Panc1 (cell line): ENCODE measurements at places on chromosomes 11 and 22. TPM values are rescaled to one million over a fixed set of nuclear protein-coding genes. Genes with fewer than 3 reads are reported as not detected.

The STK33 gene
- 3.9 TPM for total RNA-seq

The LBHD1 gene
- total RNA-seq: 15.5 TPM

The SLC5A12 gene
- total RNA-seq: not detected

The SHANK2 gene
- 1.7 TPM for total RNA-seq

The SNX15 gene
- 51.5 TPM for total RNA-seq

The C11orf16 gene
- total RNA-seq: 0.15 TPM

The TMPRSS6 gene
- not detected for total RNA-seq

The KRTAP5-9 gene
- total RNA-seq: not detected

The OR5P2 gene
- not detected for total RNA-seq

The GRAMD4 gene
- 30.8 TPM for total RNA-seq

The SLC22A9 gene
- not detected for total RNA-seq

The CRYBA4 gene
- not detected for total RNA-seq

The ZNF70 gene
- 3.2 TPM for total RNA-seq

The GAS2 gene
- total RNA-seq: 0.87 TPM

The MMP8 gene
- total RNA-seq: not detected

The OR9Q2 gene
- total RNA-seq: not detected

The C11orf65 gene
- 0.18 TPM for total RNA-seq

The KRTAP5-2 gene
- total RNA-seq: not detected

The OR52A1 gene
- not detected for total RNA-seq

The CNGA4 gene
- 0.62 TPM for total RNA-seq

The PPME1 gene
- total RNA-seq: 99.4 TPM

DNA sequence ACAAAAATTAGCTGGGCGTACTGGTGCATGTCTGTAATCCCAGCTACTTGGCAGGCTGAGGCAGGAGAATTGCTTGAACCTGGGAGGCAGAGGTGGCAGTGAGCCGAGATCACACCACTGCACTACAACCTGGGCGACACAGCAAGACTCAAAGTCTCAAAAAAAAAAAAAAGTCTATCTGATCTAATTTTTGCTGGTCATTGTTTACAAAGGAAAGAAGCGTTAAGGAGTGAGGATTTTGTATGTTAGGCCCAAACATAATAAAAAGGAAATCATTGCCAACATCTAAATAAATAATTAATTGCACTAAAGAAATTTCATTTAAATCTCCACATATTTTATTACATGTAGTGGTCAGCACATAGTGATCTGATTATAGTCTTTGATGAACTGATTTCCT is 2.9 kb downstream of the RBX1 start:
- H3K36me3 ChIP-seq: peaks cover 7% of the 10 kb centered on the region
- no peak for DNase-seq
- H3K4me3 ChIP-seq: no peak overlapping the region
- H3K27ac ChIP-seq: no peak overlapping the region
- H3K27me3 ChIP-seq: no peaks in the 10 kb centered on the region
- H3K4me1 ChIP-seq: 0 out of 2 replicates have a peak, but pooled peaks cover 3% of the 10 kb centered on the region

DNA sequence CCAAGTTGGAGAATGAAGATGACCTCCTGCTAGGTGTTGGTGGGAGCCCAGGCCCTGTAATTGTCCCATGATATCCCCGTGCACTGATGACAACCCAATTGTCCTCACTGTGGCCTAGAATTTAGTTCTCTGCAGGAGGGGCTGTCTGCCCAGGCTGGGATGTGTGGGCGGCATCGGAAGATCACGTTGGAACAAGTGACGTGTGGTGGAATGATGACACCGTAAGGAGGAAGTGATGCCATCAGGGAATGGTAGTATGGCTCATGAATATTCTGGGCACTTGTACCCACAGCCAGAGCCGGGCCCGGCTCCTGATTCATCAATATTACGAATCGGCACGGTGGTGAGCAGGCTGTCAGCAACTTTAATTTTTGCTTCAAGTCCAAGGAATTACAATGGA is 111.6 kb downstream of the MIAT start:
- H3K4me1 ChIP-seq: no peaks in the 10 kb centered on the region
- no peak overlapping the region for H3K4me3 ChIP-seq
- no peak for DNase-seq
- H3K27me3 ChIP-seq: no peaks in the 10 kb centered on the region

DNA sequence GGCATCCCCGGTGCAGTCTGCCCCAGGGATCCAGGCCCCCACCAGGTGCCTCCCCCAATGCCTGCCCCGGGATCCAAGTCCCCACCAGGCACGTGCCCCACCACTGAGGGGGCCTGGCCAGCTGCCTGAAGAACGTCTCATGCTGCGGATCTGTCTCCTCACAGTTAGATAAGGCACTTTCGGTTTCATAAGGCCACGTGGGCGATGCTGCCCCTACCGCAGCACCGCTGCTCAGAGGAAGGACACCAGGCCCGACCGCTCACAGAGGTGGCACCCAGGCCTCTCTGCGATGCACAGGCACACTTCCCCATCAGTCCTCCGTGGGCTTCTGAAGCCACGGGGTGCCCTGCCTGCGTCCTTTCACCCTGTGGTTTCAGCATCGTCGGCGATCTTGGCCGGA is 68.1 kb upstream of the BID start:
- H3K27me3 ChIP-seq: no peaks in the 10 kb centered on the region
- H3K36me3 ChIP-seq: no peaks in the 10 kb centered on the region
- DNase-seq: no peak
- H3K4me3 ChIP-seq: no peak overlapping the region

GRCh38 chr11:2998073-2998850 is 6.1 kb upstream of the NAP1L4 start:
- DNase-seq: no peak
- peaks cover 14% of the 10 kb centered on the region; the same call in 1 of the 2 replicates for H3K36me3 ChIP-seq
- no peaks in the 10 kb centered on the region for H3K27me3 ChIP-seq
- peak overlapping the region; percentile 53 for H3K27ac ChIP-seq
- H3K4me3 ChIP-seq: no peak overlapping the region

- no peak overlapping the region for H3K4me3 ChIP-seq
- no peak for DNase-seq
- peaks cover 6% of the 10 kb centered on the region; the same call in 1 of the 2 replicates for H3K4me1 ChIP-seq
- no peaks in the 10 kb centered on the region for H3K27me3 ChIP-seq
Measured at GRCh38 chr11:111975076-111975806, 38.1 kb downstream of the DIXDC1 start.

DNA sequence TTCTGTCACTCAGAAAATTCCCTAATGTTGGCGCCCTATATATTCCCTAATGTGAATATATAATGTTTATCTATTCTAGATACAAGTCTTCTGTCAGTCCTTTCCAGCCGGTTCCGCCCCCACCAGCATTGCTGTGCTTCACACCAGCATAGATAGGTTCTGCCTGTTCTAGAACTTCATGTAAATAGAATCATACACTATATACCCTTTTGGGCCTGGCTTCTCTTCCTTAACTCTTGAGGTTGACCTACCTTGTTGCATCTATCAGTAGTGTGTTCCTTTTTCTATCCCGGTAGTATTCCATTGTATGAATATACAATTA is 34.6 kb downstream of the OTOG start:
- H3K27me3 ChIP-seq: peaks cover 8% of the 10 kb centered on the region
- no peaks in the 10 kb centered on the region for H3K36me3 ChIP-seq
- DNase-seq: no peak
- H3K27ac ChIP-seq: no peak overlapping the region
- H3K4me1 ChIP-seq: no peaks in the 10 kb centered on the region

- H3K4me3 ChIP-seq: no peak overlapping the region
- H3K4me1 ChIP-seq: no peaks in the 10 kb centered on the region
Measured at GRCh38 chr11:38510041-38510440, 1912.0 kb upstream of the RAG2 start.

- no peak overlapping the region for H3K4me3 ChIP-seq
- H3K36me3 ChIP-seq: no peaks in the 10 kb centered on the region
- H3K27ac ChIP-seq: no peak overlapping the region
- no peak for DNase-seq
Measured at GRCh38 chr11:72703267-72704008, 29.2 kb upstream of the PDE2A start.

- DNase-seq: no peak
- H3K4me3 ChIP-seq: no peak overlapping the region
- H3K4me1 ChIP-seq: no peaks in the 10 kb centered on the region
- no peaks in the 10 kb centered on the region for H3K36me3 ChIP-seq
- no peaks in the 10 kb centered on the region for H3K27me3 ChIP-seq
- H3K27ac ChIP-seq: no peak overlapping the region
Measured at GRCh38 chr11:92784331-92784730, 185.1 kb upstream of the MTNR1B start.

GRCh38 chr11:101915791-101916291 is 481 bp downstream of the ANGPTL5 start:
- no peaks in the 10 kb centered on the region for H3K36me3 ChIP-seq
- H3K27me3 ChIP-seq: no peaks in the 10 kb centered on the region
- peaks cover 37% of the 10 kb centered on the region for H3K4me1 ChIP-seq
- H3K27ac ChIP-seq: peak overlapping the region; percentile 94

- peak overlapping the region; percentile 100 for H3K27ac ChIP-seq
- DNase-seq: no peak
- peak overlapping the region; percentile 82 for H3K4me3 ChIP-seq
- no peaks in the 10 kb centered on the region for H3K27me3 ChIP-seq
- peaks cover 47% of the 10 kb centered on the region for H3K4me1 ChIP-seq
Measured at GRCh38 chr11:102347462-102348370, 702 bp downstream of the BIRC2 start.

GRCh38 chr11:63769042-63769713 is 603 bp upstream of the ZFTA start:
- peaks cover 15% of the 10 kb centered on the region for H3K4me1 ChIP-seq
- H3K4me3 ChIP-seq: peak overlapping the region; percentile 57
- DNase-seq: no peak
- peaks cover 4% of the 10 kb centered on the region; the same call in 1 of the 2 replicates for H3K36me3 ChIP-seq

GRCh38 chr11:119874660-119875238 is 145.7 kb upstream of the NECTIN1 start:
- H3K27me3 ChIP-seq: peaks cover 28% of the 10 kb centered on the region
- H3K4me3 ChIP-seq: no peak overlapping the region
- no peak for DNase-seq
- no peaks in the 10 kb centered on the region for H3K4me1 ChIP-seq

- H3K27me3 ChIP-seq: 0 out of 2 replicates have a peak, but pooled peaks cover 3% of the 10 kb centered on the region
- H3K4me1 ChIP-seq: peaks cover 8% of the 10 kb centered on the region
- no peak overlapping the region for H3K4me3 ChIP-seq
- no peak for DNase-seq
Measured at GRCh38 chr11:111440416-111441205, 61.5 kb upstream of the POU2AF1 start.

DNA sequence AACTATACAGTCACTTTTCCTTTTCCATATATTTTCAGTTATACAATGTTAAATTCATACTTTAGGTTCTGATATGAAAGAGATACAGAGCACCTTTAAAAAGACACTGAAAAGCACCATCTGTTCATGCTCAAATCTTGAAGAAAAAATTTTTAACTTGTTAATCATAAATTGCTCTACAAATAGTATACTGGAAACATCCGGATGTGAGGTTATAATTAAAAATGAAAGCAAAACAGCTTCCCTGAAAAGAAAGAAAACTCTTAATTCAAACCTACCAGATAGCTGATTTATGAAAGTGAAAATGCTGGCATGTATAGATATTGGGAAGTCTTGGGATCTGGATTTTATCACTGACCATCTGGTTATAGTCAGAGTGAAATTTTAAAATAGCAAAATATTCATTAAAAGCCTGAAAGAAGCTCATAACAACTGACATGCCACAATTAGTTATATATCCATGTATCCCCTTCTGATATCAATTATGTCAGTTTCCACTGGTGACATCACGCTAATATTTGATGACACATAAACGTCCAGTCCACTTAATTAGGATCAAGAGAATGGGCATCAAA is 740.0 kb downstream of the DLG2 start:
- H3K27me3 ChIP-seq: no peaks in the 10 kb centered on the region
- no peak overlapping the region for H3K4me3 ChIP-seq
- no peaks in the 10 kb centered on the region for H3K36me3 ChIP-seq
- H3K27ac ChIP-seq: no peak overlapping the region

DNA sequence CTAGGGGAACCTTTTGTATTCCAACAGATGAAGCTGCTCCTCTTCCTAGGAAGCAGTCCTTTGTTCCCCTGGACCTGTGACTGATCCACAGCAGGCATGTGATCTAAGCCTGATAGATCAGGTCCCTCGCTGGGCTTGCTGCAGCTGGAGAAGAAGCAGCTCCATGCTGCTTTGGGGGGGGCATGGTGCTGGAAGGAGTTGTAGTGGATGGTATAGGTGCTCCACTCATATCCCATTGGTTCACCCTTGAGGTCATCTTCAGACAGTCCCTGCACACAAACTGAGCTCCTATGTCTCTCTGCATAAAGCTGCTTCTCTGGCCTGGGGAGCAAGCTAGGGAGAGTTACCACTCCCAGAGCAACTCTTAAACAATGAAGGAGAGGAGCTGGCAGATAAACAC is 9.5 kb upstream of the RIC3 start:
- H3K27ac ChIP-seq: no peak overlapping the region
- H3K4me1 ChIP-seq: no peaks in the 10 kb centered on the region
- no peak overlapping the region for H3K4me3 ChIP-seq
- no peaks in the 10 kb centered on the region for H3K36me3 ChIP-seq

GRCh38 chr11:94511932-94512781 is at the start of gene C11orf97:
Gene C11orf97, plus strand, starts transcription at chr11:94512461. Its CDS starts 68 bp downstream, at chr11:94512529.
- H3K36me3 ChIP-seq: no peaks in the 10 kb centered on the region
- peaks cover 14% of the 10 kb centered on the region for H3K27me3 ChIP-seq
- 0 out of 2 replicates have a peak, but pooled peaks cover 4% of the 10 kb centered on the region for H3K4me1 ChIP-seq
- no peak within 1 kb of the TSS for H3K27ac ChIP-seq
- H3K4me3 ChIP-seq: peak within 1 kb of the TSS; percentile 59

DNA sequence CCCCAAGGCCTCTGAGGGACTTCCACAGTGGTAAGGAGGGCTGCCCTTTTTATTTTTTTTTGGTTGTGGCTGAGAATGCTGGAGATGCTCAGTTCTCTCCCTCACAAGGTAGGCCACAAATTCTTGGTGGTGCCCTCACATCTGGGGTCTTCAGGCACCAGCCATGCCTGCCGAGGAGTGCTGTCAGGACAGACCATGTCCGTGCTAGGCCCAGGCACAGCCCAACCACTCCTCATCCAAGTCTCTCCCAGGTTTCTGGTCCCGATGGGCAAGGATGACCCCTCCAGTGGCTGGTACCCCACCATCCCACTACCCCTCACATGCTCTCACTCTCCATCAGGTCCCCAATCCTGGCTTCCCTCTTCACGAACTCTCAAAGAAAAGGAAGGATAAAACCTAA is 4.2 kb downstream of the THY1 start:
- H3K4me3 ChIP-seq: no peak overlapping the region
- no peak overlapping the region for H3K27ac ChIP-seq
- no peak for DNase-seq
- no peaks in the 10 kb centered on the region for H3K36me3 ChIP-seq
- H3K27me3 ChIP-seq: peaks cover 5% of the 10 kb centered on the region
- peaks cover 14% of the 10 kb centered on the region; the same call in 1 of the 2 replicates for H3K4me1 ChIP-seq

GRCh38 chr11:3920148-3920852 is 64.8 kb downstream of the STIM1 start:
- no peaks in the 10 kb centered on the region for H3K4me1 ChIP-seq
- DNase-seq: no peak
- H3K4me3 ChIP-seq: no peak overlapping the region
- H3K36me3 ChIP-seq: no peaks in the 10 kb centered on the region
- H3K27ac ChIP-seq: no peak overlapping the region
- no peaks in the 10 kb centered on the region for H3K27me3 ChIP-seq

DNA sequence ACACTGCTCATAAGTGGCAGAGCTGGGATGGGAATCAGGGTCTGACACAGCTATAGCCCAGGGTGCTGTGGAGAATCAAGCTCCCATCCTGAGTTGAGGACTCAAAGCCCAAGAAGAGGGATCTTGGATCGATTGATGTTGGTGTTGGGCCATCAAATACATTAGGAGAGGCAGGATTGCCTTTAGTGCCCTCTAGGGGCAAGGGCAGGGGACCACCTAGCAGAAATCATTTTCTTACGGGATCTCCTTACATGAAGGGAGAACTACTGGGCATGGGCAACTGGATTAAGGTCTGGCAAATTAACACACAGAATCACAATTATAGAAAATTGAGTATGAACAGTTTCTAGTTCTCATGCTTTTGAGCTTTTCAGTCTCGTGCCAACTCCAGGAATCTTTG is 24.9 kb upstream of the EMSY start:
- no peaks in the 10 kb centered on the region for H3K4me1 ChIP-seq
- H3K27me3 ChIP-seq: peaks cover 6% of the 10 kb centered on the region
- H3K4me3 ChIP-seq: no peak overlapping the region
